ENCODE measurements at places on chromosomes 11 and 22. TPM values are rescaled to one million over a fixed set of nuclear protein-coding genes. Genes with fewer than 3 reads are reported as not detected.

Gene MYO18B
- total RNA-seq: not detected

Gene NCR3LG1
- 7.8 TPM for total RNA-seq

Gene TPBGL
- not detected for total RNA-seq

Gene TSPO
- total RNA-seq: 170 TPM

Gene TMPRSS6
- not detected for total RNA-seq

Gene POU2AF2
- not detected for total RNA-seq

Gene POTEH
- not detected for total RNA-seq

Gene HBB
- 214 TPM for total RNA-seq

Gene OR56A1
- total RNA-seq: not detected

Gene ST3GAL4
- 33.9 TPM for total RNA-seq

Gene TRIM51
- total RNA-seq: not detected

Gene CCDC81
- total RNA-seq: 5.0 TPM

Gene HPX
- not detected for total RNA-seq

Gene KDM4E
- total RNA-seq: not detected

Gene HBD
- total RNA-seq: 1.0 TPM

Measured in thyroid gland (tissue), 4 donors.